Stimulated activated CD4-positive, alpha-beta T cell treated with anti-CD3 and anti-CD28 coated beads, Interleukin-4, amount 100 ng/mL, for 1 hour (primary cell): ENCODE measurements at places on chromosomes 6 and 20.

- no peak for DNase-seq
Measured at GRCh38 chr20:37686762-37687477, 6.9 kb upstream of the CTNNBL1 start.

- no peak for DNase-seq
Measured at GRCh38 chr6:137761072-137761471, 106.0 kb upstream of the TNFAIP3 start.

DNA sequence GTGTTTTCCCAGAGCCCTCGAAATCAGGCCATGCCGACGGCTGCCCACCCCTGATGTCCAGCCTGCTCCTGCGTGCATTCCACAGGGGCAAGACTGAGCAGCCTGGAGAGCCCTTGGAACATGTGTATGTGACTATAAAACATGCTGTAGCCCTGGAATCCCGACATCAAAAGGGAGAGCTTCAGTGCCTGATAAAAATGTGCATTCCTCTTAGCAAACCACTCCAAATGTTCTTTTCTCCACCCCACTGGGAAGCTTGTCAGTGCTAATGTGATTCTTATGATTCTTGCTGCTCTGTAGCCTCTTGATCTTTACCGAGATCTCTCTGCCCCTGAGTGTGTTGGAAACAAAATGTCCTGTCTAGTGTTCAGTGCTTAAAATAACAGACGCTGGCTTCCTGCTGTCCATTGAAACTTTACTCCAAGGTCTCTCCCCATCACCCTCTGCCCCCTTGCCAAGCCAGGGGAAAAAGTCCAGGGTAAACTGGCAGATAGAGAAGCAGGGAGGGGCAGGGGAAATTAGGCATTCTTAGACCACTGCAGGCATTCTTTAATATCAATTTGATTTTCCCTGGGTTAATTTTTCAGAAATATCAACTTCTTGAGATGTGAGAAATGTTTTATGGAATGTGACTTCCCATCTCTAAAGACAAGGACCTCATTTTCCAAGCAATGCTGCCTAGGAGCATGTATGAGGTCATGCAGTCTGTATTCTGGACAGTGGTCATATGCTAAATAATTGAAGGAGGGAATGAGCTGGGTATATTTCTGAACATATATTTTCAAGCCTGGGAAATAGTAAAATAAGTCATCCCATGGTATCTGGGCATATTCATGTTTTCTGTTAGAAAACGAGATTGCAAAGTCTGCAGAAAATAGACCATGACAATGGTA is 73.8 kb upstream of the ISM1 start:
- DNase-seq = no peak

GRCh38 chr20:57680131-57680716 is 29.6 kb downstream of the PMEPA1 start:
- no peak for DNase-seq

GRCh38 chr20:21609981-21610380 is 95.5 kb upstream of the PAX1 start:
- no peak for DNase-seq

GRCh38 chr6:31161216-31162126 is 3.1 kb downstream of the TCF19 start:
- DNase-seq = no peak

- DNase-seq = no peak
Measured at GRCh38 chr20:13229538-13229937, 8.5 kb downstream of the ISM1 start.

DNA sequence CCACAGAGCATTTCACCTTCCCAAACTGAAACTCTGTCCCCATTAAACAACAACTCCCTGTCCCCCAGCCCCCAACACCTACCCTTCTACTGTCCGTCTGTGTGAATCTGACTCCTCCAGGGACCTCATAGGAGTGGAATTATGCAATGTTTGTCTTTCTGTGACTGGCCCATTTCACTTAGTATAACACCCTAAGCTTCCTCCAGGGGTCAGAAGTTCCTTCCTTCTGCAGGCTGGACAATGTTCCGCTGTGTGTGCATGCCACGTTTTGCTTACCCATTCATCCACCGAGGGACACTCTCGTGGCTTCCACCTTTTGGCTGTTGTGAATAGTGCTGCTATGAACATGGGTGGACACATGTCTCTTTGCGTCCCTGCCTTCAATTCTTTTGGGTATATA is 37.6 kb upstream of the MPC1 start:
- no peak for DNase-seq

DNA sequence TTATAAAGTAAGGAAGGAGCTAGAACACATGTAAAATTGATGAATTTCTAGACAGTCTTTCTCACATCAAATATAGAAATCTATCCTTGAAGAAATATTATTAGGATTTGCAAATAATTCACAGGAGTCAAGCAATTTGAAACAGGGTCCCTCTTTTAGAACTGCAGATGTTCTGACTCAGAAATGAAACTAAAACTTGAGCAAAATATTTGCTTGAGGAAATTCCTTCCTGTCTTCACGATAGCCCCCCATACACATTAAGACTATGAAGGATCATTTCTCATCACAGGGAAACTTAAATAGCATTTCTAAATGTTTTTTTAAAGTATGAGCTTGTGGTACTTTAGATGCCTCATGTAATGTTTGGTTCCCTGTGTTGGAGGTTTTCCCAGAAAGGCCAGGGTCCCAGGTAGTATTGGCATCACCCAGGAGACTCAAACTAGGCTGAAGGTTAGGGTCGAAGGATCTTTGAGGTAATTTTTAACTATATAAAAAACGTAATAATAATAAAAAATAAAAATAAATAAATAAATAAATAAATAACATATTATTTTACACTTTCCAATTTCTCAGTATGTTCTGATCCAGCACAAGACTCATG is 144.0 kb upstream of the TBX18 start:
- no peak for DNase-seq

DNA sequence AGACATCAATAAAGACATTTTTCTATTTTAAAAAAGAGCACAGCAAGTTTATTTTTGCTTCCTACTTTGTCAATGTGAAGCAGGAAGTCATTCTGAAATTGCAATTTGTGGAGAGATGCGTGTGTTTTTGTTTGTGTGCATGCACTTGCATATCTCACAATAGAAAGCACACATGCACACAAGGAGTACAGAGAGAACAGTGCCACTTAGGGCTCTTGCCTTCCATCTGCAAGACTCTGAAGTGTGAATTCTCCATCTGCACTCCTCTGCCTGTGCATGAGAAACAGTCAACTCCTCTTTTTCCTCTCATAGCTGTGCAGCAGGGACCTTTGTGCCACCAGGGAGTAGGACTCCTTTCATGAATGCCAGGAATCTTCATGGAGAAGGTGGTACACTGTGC is 316.3 kb upstream of the CNR1 start:
- DNase-seq = no peak

GRCh38 chr20:57999465-58000111 is 228.9 kb downstream of the ANKRD60 start:
- DNase-seq = no peak

GRCh38 chr6:142357879-142358278 is 56.1 kb downstream of the ADGRG6 start:
- DNase-seq = no peak

- no peak for DNase-seq
Measured at GRCh38 chr6:54719633-54720032, 126.9 kb upstream of the FAM83B start.

DNA sequence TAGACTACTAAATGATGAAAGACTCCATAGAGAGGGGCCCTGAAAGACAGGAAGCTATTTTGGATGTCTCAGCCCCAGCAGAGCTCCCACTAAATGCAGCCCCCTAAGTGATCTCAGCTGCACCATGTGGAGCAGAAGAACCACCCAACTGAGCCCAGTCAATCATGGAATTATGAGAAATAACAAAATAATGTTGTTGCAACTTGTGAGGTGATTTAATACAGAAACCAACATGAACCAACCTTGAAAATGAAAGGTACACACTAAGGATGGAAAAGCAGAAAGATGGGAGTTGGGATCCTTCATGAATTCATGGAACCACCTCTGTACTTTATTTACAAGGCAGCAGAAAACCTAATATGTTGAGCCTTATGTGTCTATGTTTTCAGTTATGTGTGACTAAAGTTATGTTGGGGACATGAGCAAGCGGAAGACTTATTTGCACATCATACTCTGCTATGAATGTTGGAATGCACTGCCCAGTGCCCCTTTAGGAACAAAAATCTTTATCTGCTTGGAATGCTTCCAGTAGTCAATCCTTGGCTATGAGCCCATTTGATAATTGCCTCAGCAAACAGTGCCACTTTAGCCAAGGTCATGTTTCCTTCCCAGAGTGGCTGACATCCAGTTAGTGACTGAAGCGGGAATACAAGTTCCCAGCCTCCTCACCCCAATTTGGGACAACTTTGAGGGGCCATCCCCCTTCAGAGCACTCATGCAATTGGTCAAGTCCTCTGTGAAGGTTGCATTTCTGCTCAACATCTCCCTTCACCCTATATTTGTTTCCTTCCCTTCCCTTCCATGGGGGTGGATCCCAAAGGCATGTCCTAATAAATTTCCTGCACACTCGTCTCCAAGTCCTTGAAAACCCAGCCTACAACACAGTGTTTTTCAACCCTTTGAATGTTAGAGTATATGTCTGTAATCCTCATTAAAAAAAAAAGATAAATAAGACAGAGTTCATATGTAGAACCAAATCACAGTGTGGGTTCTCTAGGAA is 18.4 kb downstream of the TP53RK start:
- no peak for DNase-seq

DNA sequence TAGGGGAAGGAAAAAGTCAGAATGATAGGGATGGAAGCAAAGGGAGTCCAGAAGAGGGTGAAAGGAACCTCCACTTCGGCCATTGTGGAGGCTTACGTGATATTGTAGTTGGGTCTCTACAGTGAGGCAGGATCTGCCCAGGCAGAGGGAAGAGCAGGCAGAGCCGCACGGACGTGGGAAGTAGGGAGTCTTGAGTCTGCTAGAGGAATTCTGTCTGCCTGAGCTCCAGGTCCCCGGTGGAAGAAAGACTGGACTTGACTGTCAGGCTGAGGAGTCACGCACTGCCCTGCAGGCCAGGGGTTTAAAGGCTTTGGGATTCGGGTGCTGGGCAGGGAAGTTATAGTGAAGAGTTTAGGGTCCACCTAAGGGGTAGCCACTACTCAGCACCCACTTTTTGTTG is 16.4 kb downstream of the TGM6 start:
- DNase-seq = no peak

DNA sequence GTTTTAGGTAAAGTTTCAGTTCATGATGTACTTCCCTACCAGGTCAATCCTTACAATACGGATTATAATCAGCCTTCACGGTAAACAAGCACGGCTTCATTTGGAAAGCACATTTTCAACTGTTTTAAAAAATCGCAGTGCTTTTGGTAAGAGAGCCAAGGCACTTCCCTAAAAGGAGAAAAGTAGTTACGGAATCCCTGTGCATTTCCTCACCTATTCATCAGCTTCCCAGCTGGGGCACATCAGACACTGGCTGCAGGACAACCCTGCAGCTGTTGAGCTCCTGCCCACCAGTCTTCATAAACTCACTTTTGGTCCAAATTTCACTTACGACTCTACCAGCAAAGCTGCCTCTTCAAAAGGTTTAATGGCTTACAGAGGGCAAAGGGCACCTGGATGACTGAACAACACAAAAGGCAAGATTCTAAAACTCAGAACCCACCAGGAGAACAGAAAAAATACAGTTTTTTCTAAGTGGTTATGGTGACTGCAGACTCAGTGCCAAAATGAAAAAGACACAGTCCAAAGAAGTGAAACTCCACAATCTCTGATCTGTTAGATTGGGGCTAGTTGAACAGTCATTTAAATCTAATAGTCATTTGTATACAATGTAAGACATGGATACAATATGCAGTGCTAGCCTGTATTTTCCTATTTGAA is 7.5 kb downstream of the SNX5 start:
- no peak for DNase-seq

GRCh38 chr6:97757575-97757974 is 474.6 kb upstream of the MMS22L start:
- no peak for DNase-seq

- no peak for DNase-seq
Measured at GRCh38 chr6:10418862-10419748, 4.2 kb upstream of the TFAP2A start.

- peak; percentile 47 for DNase-seq
Measured at GRCh38 chr20:63381781-63382431, 20.8 kb upstream of the CHRNA4 start.

DNA sequence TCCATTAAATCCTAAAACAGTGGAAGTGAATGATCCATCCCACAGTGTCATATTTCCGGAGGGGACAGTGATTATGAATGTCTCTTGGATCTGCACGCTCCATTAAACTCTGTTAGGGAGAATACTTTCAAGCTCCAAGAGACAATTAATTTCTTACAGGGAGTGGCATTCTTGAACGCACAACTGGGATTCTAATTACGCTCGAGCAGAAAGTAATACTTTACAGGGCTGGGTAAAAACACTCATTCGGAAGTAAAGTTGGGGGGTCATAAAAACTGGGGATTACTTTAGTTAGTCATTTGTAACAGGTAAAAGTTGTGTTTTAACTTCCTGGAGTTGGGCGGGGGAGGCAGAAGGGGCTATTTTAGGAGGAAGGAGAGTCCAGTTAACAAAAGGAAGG is 151.8 kb downstream of the ZFP64 start:
- no peak for DNase-seq

DNA sequence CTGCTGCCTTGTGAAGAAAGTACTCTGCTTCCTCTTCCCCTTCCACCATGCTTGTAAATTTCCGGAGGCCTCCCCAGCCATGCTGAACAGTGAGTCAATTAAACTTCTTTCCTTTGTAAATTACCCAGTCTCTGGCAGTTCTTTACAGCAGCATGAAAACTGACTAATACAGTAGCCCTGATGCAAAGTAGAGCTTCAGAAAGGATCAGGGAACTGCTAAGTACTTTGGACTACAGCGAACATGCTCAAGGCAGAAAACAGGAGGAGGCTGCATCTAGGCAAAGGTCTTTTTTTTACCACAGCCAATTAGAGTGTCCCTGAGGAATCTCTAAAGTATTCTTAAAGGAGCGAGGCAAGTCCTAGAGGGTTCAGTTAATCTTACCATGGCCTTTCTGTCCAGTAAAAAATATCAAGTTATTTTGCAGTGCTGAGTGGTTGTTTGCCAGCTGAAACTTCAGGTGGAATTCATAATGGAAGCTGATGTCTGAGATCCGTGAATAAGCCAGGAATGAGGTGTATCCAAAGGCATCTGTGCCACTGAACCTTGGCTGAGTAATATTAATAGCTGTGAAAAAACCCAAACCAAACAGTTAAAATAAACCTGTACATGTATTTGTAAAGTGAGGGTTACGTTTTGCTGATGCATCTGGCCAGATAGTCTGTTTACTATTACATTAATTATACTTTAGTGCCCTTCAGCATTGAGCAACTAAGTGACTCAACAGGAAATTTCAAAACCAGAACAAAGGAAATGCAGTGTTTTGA is 170.4 kb downstream of the PHF3 start:
- DNase-seq = no peak

DNA sequence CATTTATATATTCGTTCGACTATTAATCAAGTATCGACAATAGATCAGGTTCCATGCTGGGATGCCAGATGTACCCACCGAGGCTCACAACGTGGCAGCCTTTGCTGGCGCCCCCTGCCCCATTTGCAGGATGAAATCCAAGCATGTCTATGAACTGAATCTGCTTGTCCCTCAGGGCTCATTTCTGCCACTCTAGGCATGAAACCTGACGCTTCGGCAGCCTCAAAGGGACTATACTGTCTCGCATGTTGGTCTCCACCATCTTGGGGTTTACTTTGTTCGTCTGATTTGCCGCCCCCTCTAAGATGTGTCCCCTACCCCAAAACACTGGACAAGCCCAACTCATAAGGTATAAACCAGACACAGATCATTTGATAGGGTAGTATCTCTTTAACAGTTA is 36.7 kb downstream of the HUS1B start:
- no peak for DNase-seq
